ENCODE measurements at places on chromosomes 2 and 18. TPM values are rescaled to one million over a fixed set of nuclear protein-coding genes. Genes with fewer than 3 reads are reported as not detected.

Gene REG3G
- total RNA-seq, result not detected

Gene CFAP65
- total RNA-seq, result 0.14 TPM

Gene SGO2
- total RNA-seq, result 11.9 TPM

Gene LGALSL
- total RNA-seq, result 11.2 TPM

Gene CROCC2
- total RNA-seq, result not detected
